Stimulated activated CD8-positive, alpha-beta memory T cell treated with anti-CD3 and anti-CD28 coated beads, Interleukin-4, amount 100 ng/mL, for 1 hour (primary cell): ENCODE measurements at places on chromosomes 4 and X.

DNA sequence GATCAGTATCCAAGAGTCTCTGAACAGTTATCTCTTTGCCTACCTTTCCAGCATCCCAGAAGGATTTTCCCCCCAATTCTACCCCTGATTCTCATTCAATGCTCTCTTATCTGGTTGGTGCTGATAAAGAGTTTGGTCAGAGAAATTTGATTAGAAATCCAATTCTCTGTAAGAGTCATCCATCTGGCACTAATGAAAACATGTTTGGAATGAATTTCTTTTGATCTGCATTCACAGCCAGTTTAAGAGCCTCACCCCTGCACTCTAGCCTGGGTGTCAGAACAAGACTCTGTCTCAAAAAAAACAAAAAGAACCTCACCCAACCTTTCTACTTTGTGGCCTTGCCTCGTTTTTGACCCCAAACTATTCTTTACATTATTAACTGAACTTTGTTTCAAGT, 122.1 kb downstream of the MANBA start:
- DNase-seq = no peak

DNA sequence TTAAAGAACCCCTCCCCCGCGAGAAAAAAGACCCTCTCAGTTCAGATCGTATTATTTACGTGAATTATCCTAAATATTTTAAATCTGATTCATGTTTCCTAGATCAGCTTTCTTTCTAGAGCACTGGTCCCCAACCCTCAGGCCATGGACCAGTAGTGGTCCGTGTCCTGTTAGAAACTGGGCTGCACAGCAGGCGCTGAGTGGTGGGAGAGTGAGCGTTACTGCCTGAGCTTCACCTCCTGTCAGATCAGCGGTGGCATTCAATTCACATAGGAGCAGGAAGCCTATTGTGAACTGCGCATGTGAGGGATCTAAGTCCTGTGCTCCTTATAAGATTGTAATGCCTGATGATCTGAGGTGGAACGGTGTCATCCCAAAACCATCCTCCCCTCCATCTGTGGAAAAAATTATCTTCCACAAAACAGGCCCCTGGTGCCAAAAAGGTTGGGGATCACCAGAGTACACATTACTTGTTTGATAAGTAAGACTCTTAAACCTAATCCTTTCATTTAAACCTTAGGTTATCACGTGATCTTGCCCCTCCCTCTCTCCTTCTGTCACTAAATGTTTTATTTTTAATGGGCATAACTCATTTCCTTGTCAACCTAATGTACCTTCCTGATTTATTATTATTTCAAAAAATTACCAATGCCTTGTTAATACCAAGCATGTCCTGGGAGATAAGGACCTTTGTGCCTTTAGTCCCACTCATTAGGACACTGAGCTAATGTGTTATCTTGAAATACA, 442.9 kb downstream of the TLL1 start:
- no peak for DNase-seq

DNA sequence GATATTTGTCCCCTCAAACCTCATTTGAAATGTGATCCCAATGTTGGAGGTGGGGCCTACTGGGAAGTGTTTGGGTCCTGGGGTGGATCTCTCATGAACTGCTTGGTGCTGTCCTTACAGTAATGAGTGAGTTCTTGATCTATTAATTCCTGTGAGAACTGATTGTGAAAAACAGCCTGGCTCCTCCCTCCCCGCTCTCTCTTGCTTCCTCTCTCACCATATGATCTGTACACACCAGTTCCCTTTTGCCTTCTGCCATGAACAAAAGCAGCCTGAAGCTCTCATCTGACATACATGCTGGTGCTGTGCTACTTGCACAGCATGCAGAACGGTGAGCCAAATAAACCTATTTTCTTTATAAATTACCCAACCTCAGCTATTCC, 11.2 kb upstream of the YIPF7 start:
- no peak for DNase-seq

- DNase-seq = no peak
Measured at GRCh38 chr4:173057442-173057841, 111.2 kb upstream of the GALNT7 start.

DNA sequence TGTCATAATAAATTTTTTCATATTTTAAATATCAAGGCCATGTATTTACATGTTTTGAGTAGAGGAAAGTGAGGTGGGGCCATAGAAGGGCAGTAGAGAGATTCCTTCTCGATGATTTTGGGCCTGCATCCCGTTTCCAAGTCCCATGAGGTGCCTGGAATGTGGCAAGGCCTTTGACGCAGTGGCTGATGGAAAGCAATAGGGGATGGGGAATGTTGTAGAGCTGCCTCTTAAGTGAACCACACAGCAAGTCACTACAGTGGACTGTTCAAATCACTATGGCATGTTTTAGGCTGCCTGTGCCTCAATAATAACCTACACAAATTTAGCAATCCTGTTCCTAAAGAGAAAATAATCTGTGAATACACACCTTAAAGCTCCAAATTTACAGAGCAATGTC, 48.3 kb downstream of the ANXA5 start:
- no peak for DNase-seq

- no peak for DNase-seq
Measured at GRCh38 chr4:74631988-74632387, 162.3 kb downstream of the BTC start.

GRCh38 chrX:103773445-103773844, 3.2 kb upstream of the PLP1 start:
- DNase-seq = no peak

DNA sequence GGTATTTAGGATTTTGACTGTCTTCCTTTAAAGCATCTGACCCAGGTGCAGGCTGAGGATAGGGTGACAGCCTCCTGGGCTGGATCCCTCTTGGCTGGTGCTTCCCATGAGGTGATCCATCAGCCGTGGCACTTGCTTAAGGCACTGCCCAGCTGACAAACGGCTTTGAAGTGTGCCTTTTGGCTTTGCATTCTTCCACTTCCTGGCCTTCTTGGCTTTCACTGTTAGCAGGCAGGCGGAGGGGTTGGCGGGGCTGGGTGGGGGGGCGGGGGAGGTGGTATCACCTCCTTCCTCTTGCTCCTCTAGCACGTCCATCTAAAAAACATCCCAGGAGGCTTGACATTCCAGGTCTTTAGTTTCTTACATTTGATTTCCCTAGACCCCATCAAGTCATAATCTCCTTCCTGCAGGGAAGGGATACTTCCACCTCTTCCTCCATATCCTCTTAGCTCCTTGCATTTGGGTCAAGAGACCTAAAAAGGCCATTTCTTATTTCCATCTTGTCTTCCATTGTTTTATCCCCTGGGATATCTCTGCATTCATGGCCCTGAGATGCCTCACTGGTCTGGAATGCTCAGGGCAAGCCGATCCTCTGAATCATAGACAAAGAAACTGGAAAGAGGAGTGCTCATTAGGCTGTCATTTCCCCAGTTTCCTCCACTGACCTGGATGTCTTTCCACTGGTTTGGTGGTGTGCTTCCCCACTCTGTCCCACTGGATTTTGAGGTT, 11.3 kb upstream of the APLN start:
- no peak for DNase-seq

DNA sequence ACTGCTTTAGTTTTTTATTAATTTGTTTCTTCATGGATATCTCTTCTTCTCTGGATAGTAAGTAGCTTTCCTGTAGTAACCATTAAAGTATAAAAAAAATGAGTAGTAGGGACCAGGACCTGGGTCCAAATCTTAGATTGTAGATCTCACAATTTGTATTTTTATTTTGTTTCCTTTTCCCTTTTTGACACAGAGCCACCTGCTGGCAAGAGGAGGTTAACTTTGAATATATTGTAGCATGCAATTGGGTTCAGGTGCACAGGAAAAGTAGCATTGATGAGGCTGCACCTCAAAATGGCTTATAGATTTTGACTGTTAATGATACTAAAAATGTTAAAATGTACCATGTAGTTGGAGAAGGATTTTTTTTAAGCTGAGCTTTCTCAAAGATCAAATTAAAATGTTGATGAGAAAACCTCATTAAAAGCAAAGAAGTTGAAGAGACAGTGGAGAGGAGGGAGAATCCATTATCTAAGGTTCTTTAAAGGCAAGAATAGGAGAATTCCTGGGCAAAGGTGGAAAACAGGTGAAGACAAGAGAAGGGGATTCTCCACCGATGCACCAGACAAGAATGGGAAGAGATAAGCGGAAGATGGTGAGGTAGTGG, 48.3 kb upstream of the HPGDS start:
- no peak for DNase-seq

GRCh38 chrX:33211356-33212260, at the start of gene DMD:
TSS of gene DMD (minus strand) at chrX:33211549. CDS start at chrX:33211312, 237 bp downstream.
- no peak for DNase-seq
